GM12864 (cell line): ENCODE measurements at places on chromosomes 12 and 14.

GRCh38 chr12:74619084-74619483 is 81.4 kb downstream of the ATXN7L3B start:
- no peak for DNase-seq

- DNase-seq, result no peak
These were observed 14.6 kb upstream of the MIA2 start for GRCh38 chr14:39219075-39219499.

GRCh38 chr12:102776041-102776440 is 141.0 kb downstream of the PAH start:
- DNase-seq, result no peak

- DNase-seq, result no peak
These were observed 2.1 kb upstream of the YY1 start for GRCh38 chr14:100236881-100237280.

GRCh38 chr14:66295386-66295785 is 190.8 kb upstream of the CCDC196 start:
- DNase-seq, result no peak

GRCh38 chr12:97306147-97306546 is 156.5 kb upstream of the RMST start:
- DNase-seq, result peak; percentile 47

DNA sequence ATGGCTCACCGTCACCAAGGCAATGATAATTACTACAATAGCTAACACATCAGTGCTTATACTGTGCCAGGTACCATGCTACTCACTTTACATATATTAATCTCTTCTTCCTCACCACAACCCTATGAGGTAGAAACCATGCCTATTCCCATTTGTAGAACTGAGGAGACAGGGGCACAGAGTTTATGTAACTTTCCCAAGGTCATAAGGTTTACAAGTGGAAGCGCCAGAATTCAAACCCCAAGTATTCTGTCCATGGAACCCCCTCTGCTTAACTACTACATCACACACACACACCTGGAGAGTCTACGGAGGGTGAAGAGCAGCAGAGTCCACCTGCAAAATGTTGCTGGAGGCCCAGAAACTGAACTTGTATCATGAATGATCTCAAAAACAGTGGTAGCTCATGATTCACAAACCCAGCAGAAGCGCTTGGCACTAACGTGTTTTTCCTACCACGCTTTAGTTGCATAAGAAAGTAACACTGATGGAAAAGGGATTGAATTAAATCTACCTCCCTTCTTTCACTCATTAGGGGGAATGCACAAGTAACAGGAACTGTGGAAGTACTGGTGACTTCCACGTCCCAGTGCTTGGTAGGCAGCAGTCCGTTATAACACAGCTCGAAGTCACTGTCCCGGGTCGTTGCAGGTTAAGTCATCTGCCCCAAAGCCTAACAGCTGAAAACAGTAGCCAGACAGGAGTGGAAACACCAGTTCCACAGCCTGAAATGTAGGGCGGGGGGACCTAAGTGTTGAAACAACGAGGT is 2.0 kb downstream of the ITPR2 start:
- no peak for DNase-seq

DNA sequence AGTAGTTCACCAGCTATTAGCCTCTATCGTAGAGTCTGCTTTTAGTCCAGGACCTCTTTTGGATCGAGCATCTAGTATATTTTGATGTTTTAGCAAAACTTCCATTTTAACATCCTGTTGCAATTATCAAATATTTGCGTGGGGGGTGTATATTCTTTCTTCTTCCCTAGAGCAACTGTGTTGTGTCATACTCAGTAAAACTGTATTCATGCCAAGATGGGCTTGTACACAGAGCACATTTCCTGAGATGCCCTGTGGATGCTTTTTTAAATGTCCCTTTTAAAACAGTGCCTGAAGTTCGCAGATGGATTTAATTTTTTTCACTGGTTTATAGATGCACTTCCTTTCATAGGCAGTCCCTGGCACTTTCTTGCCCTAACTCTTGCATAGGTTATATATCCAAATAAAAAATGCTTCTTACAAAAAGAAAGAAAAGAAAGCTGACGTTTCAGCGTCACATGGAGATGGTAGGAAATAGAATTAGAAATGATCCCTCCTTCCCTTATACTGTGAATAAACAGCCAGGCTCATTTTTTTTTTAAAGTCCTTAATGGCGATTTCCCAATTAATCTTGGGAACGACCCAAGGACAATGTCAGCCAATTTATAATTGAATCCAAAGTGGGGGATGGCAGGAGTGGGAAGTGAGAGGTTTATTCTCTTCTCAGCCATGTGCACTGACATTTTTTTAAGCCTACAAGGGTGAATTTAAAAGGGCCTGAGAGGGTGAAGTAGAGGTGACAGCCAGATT is 247.0 kb downstream of the SLC41A2 start:
- DNase-seq, result no peak

DNA sequence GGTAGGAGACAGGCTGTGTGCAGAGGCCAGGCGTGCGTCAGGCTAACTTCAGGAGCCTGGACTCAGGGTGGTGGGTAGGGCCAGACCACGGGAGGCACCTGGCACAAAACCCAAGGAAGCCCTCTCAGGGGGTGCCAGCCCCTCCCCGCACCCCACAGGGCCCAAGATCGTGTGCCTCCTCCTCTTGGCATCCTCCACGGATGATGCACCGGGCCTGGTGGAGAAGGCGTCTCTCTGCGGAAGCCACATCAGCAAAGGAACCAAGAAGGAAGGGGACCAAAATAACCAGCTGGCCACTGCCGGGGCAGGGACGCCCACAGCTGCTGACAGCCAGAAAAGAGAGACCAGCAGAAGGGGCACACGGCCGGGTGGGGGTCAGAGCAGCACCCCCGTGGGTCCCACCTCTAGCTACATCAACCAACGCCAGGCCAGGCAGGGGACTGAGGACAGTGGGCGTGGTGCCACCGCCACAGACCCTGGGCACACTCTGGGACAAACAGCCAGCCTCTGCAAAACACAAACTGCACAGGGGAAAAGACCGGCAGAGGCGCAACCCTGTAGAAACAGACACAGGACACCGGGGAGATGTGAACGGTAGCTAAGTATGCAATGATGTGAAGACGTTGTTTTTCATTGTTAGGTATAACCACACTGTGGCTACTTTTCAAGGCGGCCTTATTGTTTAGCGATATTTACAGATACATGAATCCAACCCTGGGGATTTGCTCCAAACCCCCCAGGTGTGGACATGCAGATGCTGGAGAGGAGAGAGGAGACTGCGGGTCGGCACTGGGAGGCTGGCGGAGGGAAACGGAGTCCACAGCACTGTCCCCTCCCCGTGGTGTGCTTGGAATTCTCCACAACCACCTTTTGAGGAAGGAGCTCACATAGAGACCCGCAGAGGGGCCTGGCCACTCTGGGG is 26.1 kb upstream of the C14orf180 start:
- DNase-seq, result no peak

- DNase-seq, result no peak
These were observed 41.8 kb upstream of the FOXN3 start for GRCh38 chr14:89458713-89459420.

DNA sequence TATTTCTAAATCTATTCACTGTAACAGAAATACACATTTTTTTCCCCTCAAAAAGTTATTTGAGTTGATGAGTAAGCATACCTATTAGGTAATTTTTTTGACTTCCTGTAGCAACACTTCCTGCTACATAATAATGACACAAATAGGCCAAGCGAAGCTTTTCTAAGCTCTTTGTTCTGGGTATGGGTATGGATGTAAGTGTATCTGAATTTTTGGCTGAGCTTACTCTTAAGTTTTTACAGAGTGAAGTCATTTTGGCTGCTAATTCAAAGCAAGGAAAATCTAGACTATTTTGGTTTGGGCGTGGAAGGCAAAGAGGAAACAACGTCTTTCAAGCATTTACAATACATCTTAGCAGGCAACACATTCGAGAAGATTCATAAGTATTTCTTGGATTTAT is 1206.0 kb upstream of the FLRT2 start:
- DNase-seq, result no peak

DNA sequence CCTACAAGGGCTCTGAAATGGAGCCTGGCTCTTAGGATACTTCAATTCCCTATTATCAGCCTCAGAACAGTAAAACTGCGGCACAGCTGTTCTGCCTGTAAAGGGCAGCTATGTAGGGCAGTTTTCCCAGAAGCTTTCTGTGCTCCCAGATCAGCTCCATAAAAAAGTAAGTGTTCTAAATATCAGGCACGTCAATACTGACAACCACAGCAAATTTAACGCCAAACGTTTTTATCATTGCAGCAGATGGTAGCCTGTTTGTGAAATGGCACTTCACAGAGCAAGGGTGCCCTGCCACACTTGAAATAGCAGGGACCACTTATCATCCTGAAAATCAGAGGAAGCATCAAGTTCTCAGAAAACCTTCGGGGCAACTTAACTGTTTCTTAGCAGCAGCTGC is 54.8 kb upstream of the PTHLH start:
- no peak for DNase-seq

GRCh38 chr14:53278602-53279506 is 125.7 kb upstream of the DDHD1 start:
- DNase-seq, result no peak

DNA sequence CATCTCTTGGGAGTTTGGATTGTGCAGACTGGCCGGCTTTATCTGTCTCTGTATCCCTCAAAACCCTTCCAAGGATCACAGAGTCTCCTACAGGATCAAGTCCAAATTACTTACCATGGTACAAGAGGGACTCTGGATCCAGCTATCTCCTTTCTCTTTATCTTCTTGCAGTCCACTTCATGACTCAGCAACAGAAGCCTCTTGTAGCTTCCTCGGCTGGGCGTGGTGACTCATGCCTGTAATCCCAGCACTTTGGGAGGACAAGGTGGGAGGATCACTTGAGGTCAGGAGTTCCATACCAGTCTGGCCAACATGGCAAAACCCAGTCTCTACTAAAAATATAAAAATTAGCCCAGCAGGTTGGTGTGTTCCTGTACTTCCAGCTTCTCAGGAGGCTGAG is 189.7 kb downstream of the BCAT1 start:
- DNase-seq, result no peak

DNA sequence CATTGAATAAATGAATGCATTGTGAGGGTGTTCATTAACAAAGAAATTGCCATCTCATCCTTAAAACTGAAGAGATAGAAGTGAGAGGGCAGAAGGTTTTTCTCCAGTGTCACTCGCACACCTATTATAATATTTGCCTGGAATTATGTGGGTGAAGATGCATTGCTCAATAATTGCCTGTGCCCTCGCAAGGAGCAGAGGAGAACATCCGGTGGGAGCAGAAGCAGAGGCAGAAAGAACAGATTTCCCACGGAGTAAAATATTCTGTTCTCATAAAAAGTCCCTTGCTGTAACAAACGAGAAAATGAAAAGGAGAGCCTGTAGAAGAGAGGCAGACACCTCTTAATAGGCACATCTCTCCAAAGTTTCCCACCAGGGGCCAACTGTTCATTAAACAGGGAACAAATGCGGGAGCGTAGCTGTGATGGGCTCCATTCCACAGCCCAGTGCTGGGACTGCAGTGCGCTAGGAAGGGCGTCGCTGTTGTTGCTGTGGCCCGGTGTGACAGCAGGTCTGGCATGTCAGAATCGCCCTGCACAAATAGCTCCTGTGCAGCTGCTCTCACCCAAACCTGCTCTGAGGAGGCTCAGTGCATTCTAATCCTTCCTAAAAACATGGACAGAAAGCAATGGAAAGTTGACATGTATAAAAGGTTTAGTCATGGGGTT is 359.8 kb downstream of the APAF1 start:
- DNase-seq, result no peak
